Putamen (tissue), 1 donor: ENCODE measurements at places on chromosomes 4 and X.

DNA sequence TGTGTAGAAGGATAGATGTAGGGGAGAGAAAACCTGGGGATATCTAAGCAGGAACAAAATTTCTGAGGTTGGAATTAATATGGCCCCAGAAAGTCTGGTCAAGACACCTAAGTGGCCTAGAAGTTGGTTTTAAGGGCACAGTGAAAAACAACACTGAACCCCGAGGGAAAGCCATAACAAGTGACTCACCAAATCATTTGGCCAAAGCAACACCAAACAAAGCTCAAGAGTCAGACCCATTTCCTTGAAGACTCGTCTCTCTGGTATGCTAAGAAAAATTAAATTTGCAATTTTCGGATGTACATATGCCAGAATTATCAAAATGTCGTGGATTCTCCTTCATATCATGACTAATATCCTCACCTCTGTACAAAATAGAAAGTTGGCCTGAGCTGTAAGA lies 162.9 kb downstream of the SMIM20 start:
- no peak for DNase-seq

- DNase-seq, result peak; percentile 73
Measured at GRCh38 chrX:152927858-152928760, 30.2 kb downstream of the ZNF185 start.

DNA sequence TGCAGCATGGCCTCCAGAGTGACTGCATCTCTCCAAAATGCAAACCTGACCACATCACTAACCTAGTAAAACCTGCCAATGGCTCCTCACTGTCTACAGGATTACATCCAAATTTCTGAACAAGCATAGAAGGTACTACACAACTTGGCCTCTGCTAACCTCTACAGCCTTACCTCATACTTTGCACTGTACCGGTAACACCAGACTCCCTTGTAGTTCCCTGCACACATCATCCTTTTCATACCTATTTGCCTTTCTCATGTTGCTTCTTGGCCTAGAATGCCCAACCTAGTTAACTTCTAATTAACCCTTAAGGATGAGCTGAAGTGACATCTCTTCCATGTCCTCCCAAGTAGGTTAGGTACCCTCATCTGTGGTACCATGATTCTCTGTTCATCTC lies 33.4 kb upstream of the KCNE5 start:
- no peak for DNase-seq

DNA sequence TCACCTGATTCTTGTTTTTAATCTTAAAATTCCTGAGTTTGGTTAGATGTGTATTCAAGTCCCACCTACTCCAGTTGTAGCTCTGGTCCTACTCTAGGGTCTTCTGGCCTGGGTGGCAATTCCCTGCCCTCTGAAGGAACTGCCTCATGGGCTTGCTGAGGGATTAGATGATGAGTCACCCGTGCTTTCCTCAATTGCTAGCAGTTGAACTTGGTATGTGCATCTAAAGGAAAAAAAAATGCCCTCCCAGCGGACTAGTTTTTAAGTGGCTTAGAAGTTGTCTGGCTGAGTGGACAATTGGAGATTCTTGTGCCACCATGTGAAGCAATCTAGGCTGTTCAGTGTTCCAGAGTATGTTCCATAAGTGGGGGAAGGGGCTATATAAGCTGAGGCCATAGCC lies 127.0 kb downstream of the CCNG2 start:
- no peak for DNase-seq

DNA sequence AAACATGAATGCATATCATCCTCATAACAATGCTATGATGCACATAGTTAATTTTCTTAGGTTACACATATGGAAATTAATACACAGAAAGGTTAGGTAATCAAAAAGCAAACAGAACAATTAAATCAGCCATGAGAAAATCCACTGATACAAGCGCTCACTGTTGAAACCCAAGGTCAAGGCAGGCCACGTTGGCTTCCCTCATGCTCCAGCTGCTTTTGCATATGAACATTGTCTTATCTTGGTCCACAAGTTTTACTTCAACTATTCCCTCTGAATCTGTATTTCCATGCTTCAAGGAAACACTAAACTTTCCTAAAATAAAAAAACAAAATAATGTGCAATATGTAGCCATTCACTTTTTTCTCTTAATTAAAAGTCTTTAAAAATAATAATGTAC lies 34.5 kb upstream of the PLA2G12A start:
- no peak for DNase-seq

DNA sequence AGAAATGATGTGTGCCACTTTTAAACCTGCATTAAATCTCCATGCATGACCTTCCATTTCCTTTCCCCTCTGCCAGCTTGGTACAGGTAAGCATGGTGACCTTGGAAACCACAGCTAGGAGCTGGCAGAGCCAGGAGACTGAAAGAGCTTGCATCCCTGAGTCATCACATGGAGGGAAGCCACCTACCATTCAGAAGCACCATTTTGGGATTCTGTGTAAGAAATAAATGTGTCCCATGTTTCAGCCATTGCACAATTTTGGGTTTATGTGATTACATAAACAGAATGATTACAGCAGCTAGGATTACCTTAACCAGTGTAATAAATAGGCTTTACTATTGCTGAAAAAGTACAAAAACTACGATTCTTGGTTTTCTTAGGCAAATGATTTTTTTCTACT lies 17.3 kb upstream of the CCDC149 start:
- DNase-seq, result no peak

DNA sequence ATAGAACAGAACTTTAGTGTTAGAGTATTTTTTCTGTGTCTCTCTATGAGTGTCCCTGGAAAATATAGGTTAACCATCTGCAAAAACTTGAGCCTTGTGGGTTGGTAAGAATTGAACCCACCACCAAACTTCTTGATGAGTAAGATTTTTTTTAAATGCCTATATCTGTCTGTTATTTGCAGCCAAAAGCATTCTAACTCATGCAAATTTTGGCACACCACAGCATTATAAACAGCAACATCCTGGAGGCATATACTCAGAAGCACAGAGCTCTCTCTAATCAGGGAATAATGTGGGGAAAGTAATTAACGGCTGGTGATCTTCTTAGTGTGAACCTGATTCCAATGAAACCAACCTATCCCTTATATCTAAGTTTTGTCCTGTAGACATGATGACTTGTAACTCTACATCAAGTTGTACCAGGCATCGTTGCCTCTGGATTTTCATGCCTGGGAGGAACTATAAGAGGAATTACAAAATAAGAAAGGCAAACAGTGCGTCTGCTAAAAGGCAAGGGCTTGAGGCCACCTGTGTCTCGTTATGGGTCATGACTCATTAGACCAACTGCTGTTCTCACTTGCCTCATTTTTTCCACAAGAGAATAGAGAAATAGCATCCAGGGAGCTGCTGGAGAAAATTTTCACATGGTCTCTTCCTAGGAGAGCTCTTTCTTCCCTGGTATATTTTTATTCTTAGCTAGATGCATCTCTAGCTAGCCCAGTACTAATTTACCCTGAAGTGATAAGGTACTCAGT lies 202.4 kb downstream of the CHIC2 start:
- DNase-seq, result no peak
